Suppressor macrophage treated with lipopolysaccharide for 1 hour (primary cell): ENCODE measurements at places on chromosomes 11 and 22.

DNA sequence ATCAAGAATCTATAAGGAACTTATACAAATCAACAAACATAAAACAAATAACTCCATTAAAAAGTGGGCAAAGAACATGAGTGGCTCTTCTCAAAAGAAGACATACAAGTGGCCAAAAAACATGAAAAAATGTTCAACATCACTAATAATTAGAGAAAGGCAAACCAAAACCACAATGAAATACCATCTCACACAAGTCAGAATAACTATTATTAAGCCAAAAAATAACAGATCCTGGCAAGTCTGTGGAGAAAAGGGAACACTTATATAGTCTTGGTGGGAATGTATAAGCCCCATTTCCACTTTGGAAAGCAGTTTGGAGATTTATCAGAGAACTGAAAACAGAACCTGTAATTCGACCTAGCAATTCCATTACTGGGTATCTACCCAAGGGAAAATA lies 921.0 kb downstream of the KCNA4 start:
- DNase-seq = no peak

GRCh38 chr22:20524004-20524481 lies 16.6 kb downstream of the MED15 start:
- DNase-seq = no peak

DNA sequence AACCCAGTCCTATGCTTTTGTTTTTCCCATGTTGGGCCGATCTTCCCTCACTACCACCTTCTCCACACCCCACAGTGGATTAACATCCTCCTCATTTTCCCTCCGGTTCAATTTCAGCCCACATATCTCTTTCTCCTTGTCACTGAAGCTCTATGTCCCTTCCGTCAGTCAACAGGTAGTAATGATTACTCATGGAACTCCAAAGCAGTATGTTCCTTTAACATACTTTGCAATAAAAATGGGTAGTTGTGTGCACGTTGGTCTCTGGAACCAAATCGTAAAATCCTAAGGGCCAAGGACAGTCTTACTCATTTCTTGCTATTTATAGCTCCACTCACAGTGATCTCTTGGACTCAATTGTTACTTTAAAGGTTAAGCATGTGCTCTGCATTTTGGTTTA lies 20.2 kb downstream of the AMOTL1 start:
- DNase-seq = no peak

- DNase-seq = no peak
Measured at GRCh38 chr22:35390933-35391332, 9.0 kb upstream of the MCM5 start.

- DNase-seq = no peak
Measured at GRCh38 chr11:31233425-31233824, 136.1 kb downstream of the DCDC1 start.

- DNase-seq = no peak
Measured at GRCh38 chr22:33563220-33563964, 356.9 kb downstream of the LARGE1 start.

DNA sequence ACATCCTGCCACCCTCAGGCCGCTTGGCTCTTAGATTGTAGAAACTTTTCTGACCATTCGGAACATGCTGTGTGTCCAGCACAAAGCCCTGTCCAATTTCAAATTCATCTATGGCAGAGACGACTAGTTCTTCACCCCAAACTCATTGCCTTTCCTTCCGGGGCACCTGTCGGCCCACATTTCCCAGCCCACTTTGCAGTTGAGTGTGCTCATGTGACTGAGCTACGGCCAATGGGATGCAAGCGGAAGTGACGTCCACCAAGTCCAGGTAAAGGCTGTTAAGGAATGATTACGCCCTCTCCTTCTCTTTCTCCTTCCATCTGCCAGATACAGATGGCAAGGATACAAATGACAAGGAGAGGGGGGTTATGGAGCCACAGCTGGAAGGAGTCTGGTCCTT lies 32.5 kb downstream of the SYT13 start:
- DNase-seq = no peak

- no peak for DNase-seq
Measured at GRCh38 chr11:118016104-118016503, 29.9 kb downstream of the IL10RA start.

GRCh38 chr11:72585762-72586311 lies 88.4 kb downstream of the PDE2A start:
- peak; percentile 75 for DNase-seq

DNA sequence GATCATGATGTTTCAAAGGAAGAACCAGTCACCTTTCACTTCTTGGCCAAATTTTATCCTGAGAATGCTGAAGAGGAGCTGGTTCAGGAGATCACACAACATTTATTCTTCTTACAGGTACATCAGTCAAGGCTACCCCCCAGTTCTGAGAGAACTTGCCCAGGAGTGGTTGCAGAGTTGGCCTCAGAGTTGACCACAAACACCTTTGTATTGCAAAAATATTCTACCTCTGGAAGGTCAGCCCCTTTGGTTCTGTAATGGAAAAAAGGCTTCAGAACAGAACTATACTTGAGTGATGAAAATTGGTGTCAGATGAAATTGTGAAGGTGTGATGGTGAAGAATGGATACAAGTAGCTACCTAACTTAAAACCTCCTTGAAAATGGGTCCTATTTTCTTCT lies 35.7 kb downstream of the NF2 start:
- no peak for DNase-seq

DNA sequence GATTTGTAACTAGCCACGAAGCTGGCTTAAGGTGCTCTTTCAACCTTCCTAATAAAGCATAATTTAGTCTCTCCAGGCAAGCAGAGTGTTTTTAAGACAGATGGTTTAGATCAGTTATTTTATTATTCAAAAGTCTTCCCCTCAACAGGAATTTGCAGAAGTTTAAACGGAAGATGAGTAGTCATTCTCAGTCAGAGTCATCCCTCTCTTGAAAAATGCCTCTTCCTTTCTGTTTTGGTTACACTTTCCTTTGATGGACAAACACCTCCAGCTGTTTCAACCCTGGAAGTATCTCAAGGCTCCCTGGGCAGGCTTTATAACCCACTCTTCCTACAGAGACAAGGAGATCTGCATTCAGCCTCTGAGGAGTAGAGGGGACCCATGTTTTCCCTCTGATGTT lies 60.3 kb upstream of the POU2AF2 start:
- DNase-seq = peak; percentile 87

- DNase-seq = peak; percentile 61
Measured at GRCh38 chr11:57547854-57548377, 10.5 kb downstream of the SMTNL1 start.

DNA sequence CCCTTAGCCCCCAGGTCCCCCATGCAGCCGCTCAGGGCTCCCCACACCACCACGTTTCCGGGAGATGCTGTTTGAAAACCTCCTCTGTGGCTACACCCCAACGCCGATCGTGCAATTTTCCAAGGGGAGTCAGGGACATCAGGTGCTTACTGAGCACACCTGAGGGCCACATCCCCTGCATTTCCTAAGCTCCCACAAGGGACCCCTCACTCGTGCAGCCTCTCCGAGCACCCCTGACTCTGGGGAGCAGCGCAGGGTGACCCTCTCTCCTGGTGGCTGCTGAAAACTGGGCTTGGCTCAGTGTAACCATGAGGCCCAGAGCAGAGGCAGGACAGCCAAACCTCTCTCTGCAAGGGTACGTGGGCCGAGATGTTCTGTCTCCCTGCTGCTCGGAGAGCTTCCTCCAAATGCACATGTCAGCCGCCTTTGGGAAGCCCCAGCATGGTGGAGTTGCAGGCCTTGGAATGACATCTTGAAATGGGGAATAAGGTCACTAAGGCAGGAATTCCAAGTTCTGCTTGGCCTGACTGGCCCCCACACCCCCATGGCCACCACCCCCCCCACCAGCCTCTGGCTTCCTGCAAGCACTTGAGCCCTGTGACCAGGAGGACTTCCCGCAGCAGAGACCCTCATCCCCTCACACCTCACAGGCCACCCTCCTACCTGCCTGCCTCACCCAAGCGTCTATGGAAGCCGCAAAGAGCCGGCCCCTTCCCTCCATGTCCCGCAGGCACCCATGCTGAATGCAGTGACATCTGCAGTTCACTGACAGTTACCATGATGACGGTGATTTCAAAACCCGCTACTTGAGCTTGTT lies 257.4 kb downstream of the BRD1 start:
- no peak for DNase-seq
